ENCODE measurements at places on chromosomes 1 and 21. TPM values are rescaled to one million over a fixed set of nuclear protein-coding genes. Genes with fewer than 3 reads are reported as not detected.

DNA sequence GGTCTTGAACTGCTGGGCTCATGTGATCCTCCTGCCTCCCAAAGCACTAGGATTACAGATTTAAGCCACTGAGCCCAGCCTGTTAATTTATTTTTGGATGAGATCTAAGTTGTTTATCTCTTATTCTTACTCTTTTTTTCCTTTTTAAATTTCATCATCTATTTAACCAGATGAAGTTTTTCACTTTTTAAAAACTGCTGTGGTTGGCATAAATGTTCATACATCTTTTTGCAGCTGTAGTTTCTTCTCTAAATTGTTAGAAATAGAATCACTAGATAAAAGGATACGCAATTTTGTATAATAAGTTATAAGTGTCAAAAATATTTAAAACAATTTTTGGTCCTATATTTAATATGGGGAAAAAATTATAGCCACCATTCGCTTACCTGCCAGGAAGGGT is 80.3 kb upstream of the GPR88 start:
- DNase-seq, result no peak

- no peak for DNase-seq
These were observed 183.0 kb downstream of the CYYR1 start for GRCh38 chr21:26389971-26390641.

GRCh38 chr1:200739702-200740570 is 1.2 kb downstream of the CAMSAP2 start:
- DNase-seq, result no peak

- peak; percentile 12 for DNase-seq
These were observed 66.8 kb downstream of the COLGALT2 start for GRCh38 chr1:183970516-183971300.

DNA sequence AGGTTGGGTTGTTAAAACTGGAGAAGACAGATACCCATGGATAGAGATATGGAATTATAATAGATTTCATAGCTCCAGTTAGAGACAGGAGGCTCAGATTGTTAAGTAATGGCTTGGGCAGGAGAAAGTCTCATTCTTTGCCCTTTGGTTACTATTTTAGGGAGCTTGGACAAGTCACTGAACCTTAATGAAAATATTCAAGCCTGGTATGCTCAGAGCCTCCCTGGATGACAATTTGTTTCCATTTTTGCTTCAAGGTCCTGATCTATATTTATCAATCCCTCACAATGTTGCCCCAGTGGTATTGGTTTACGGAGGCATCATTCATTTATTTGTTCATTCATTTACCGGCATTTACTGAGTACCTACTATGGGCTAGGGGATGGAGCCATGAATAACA is 37.5 kb downstream of the RCSD1 start:
- no peak for DNase-seq

DNA sequence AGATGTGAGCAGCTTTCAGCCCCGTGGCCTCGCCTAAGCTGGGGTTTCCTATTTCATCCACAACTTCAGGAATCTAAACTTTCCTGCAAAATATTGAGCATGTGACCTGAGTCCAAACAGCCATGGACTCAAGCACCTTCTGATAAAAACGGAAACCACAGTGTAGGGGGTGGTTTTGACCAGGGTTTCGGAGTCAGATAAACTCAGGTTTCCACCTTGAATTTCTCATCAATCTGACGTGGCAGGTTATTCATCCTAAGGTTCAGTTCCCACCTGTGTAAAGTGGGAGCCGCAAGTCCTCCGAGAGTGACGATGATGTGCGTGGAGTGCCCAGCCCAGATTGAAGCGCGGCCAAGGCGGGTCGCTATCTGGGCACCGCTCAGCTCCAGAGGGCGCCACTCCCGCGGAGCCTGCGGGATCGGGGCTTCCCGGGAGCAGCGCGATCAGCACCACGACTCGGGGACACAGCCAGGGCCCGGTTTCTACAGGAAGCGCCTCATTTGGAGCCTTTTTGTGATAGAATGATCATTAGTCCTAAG is 871 bp upstream of the ETS2 start:
- DNase-seq, result no peak

DNA sequence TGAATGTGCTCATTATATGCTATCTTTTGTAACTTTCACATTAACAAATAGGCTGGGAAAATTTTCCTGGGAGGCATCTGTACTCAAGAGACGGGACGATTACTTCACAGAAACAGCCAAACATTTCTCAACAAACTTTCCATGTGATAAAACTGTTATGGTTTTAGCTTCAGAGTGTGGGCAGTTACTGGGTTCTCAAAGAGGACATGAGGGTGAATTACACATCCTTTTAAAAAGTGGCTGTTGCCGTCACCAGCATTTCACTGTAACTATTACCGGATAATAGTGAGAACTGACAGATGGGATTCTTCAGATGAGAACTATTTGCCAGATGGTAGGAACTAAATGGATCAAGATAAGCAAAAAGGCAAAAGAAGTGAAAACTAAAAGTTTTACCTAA is 109.1 kb downstream of the APP start:
- no peak for DNase-seq

DNA sequence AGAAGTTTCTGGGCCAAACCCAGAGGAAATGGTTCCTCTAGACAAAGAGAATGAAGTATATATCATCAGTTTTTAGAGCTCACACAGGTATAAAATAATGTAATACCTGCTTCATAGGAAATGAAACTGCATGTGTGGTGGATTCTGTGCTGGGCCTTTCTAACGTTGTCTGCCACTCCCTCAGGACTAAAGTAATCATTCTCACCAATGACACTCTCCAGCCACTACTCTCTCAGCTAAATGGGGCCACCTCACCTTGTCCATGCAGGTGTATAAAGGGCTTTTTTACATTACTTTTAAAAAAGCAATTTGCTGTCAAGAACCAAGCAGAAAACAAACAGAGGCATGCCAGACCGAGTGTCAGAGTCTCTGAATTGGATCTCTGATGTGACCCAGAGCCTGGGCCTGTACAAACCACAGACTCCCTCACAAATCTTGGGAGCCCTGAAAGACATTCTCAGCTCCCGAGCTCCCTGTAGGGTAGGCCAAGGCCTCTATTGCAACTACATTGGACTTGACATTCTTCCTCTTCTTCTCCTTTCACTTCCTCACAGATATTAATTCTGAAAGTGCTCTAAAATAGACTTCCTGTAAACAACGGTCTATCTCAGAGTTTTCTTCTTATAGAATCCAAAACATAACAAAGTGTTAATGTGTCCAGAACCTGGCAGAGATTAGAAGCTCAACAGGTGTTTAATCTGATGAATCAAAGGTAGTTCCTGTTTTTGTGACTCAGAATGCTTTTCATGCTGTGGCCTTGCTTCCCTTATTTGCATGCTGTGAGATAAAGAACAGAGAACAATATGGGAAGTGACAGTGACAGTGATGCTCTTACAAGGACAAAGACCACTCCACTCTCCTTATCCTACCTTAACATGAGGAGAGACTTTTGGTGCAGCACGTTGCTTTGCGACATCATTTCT is 8.6 kb downstream of the AIM2 start:
- no peak for DNase-seq

GRCh38 chr21:33368576-33368975 is 34.6 kb upstream of the IFNGR2 start:
- DNase-seq, result no peak

- DNase-seq, result no peak
These were observed 4.3 kb downstream of the LPAR3 start for GRCh38 chr1:84888753-84889152.

GRCh38 chr1:247496581-247497285 is 38.8 kb upstream of the OR2B11 start:
- DNase-seq, result no peak

DNA sequence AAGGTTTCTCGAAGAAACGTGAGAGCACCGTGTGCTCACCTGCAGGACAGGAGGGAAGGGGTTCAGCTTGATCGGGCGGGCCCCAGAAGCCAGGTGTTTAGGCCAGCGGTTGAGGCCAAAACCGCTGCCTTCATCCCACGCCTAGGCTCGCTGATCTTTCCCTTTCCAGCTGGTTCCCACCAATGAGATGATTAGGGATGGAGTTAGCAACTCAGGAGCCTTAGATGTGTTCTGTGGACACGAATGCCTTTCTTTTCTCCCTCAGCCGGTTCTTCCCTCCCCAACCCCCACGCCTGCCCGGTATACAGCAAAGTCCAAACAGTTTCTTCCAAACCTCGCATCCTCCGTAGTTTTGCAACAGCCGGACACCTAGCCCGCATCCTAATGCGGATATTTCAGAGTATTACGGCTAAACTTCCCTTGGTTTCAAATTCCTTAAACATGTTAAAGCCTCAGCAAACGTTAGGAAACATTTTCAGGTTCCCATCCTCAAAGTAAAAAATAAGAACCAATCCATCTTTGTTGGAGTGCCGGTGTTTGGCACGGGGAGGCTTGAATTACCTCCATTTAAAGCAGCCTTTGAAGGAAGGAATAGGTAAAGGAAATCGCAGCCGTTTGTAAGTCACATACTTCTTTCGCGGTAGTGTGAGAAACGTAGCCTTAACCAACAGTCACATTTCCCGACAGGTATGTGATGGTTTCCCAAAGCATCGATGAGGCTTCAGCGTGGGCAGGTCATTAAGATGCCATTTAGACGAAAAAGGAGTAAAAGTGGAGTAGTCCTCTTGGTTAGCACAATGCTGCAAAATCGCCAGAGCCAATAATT is 1.1 kb downstream of the LRRC8C start:
- peak; percentile 48 for DNase-seq

DNA sequence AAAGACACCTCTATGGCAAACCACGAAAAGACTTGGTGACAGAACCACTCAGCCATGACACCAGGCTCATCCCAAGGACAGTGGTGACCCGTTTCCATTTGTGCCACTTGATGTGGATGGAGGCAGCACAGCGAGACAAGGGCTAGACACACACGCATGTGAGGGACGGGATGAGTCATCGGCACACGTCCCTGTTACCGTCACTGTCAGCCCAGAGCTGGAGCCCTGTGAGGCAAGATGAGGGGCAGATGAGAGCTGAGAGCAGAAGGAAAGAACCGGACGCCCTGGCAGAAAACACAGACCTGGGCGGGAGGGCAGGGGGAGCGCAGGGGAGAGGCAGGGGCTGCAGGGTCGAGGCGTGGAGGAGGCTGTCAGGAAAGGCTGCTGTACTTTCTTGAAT is 57.8 kb downstream of the SIK1 start:
- DNase-seq, result no peak

- DNase-seq, result no peak
These were observed 39.7 kb downstream of the LRP8 start for GRCh38 chr1:53288002-53288789.

DNA sequence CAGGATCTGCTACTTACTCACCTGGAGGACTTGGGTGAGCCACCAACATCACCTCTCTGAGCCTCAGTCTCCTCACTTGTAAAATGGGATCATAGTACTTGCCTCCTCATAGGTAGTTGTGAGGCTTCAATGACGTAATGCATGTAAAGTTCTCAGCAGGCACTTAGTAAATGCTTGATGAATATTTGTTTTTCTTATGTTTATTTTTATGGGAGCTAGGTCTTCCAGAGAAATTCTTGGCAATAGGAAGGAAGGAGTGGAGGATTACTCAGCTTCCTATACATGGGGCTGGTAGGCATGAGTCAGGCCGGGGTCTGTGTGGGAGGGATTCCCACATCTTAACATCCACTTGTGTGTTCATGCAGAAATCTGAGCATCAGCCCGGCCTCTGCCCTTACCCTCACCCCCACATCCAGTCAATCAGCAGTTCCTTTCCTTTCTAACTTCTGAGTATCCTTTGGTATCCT is 95.4 kb upstream of the USP24 start:
- no peak for DNase-seq

Gene GJA4
- total RNA-seq, result 70.5 TPM

Gene TGFBR3
- total RNA-seq, result 25.9 TPM

Gene LIN28A
- not detected for total RNA-seq

Gene LEMD1
- total RNA-seq, result 0.26 TPM

Gene FALEC
- not detected for total RNA-seq

Gene CELA2A
- total RNA-seq, result not detected

Gene SPATA21
- total RNA-seq, result not detected

Gene CELA2B
- total RNA-seq, result not detected

Gene S100A16
- total RNA-seq, result 429 TPM

Gene CYP4Z1
- under 0.01 TPM for total RNA-seq

Gene NTMT2
- total RNA-seq, result not detected

Data from dermis microvascular lymphatic vessel endothelial cell (primary cell).